T-helper 2 cell (primary cell): ENCODE measurements at places on chromosomes 6 and 20.

- DNase-seq: no peak
Observed at GRCh38 chr6:18209539-18210197, 54.4 kb downstream of the KDM1B start.

DNA sequence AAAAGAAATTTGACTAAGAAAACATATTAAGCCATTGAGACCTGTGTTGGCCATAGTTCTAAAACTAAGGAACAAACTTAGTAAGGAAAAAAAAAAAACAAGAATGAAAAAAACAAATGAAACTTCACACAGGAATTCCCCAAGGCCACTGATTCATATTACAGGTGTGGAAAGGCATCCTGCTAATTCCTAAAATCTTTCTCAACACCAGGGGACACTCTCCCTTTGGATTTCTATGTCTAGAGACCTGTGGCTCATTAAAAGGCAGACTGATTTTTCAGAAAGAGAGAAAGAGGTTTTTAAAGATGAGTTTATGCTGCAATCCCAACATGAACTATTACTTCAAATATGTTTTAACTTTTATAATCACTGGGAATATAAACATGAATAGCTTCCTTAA is at the start of gene OR12D1:
Gene OR12D1 (plus strand): TSS at position 341 of the 400 bp plus-strand sequence.
- no peak for DNase-seq

GRCh38 chr6:90144396-90144795 is 152.2 kb downstream of the BACH2 start:
- no peak for DNase-seq

- DNase-seq: no peak
Observed at GRCh38 chr6:81773887-81774286, 21.4 kb upstream of the TENT5A start.

DNA sequence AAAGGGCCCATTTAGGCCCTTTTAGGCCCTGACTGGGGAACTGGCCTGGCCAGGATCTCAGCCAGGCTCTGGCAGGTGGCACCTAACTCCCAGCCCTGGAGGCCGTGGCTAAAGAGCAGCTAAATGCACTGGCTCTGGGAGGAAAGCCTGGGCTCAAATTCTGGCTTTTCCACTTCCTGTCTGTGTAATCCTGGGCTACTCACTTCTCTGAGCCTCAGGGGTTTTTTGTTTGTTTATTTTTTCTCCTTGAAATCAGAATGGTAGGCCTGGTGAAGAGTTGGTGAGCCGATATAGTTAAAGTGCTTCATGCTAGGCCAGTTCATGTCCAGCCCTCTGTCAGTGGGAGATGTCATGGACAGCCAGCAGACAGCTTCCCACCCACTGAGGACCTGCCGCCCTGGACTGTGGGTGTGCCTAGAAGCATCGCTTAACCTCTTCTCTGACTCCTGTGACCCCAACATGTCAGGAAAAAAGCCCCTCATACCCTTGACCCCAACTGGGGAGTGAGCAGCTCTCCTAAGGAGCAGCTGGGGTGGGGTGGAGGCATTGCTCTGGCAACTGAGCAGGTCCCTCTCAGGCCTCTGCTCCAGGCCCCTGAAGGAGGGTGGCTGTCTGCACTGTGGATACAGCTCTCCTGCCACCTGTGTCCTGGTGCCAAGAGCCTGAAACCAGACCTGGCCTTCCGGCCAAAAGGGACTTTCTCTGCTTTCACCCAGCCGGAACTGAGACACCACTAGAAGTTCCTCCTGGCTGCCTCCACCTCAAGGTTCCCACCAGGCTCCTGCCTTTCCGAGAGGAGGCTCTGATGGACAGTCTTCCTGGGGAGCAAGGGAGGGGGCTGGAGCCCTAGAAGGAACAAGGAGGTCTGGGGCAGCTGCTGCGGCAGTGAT is 57.2 kb upstream of the MYL9 start:
- no peak for DNase-seq

DNA sequence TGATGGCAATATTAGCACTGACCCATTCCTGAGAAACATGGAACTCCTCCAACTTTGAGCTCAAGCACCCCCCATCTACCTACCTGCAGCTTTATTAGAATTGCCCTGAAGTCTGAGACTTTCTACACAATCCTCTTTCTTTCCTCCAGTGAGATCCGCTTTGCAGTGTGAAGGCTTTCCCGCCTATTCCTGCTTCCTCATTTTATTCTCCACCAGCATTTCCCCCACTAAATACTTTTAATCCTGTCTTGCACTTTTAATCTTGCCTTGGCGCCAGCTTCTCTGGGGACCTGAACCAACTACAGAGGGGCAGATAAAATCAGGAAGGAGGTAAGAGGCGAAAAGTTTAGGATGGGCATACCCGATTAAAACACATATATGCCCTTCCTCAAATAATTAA is 178.1 kb upstream of the PRDM1 start:
- no peak for DNase-seq

DNA sequence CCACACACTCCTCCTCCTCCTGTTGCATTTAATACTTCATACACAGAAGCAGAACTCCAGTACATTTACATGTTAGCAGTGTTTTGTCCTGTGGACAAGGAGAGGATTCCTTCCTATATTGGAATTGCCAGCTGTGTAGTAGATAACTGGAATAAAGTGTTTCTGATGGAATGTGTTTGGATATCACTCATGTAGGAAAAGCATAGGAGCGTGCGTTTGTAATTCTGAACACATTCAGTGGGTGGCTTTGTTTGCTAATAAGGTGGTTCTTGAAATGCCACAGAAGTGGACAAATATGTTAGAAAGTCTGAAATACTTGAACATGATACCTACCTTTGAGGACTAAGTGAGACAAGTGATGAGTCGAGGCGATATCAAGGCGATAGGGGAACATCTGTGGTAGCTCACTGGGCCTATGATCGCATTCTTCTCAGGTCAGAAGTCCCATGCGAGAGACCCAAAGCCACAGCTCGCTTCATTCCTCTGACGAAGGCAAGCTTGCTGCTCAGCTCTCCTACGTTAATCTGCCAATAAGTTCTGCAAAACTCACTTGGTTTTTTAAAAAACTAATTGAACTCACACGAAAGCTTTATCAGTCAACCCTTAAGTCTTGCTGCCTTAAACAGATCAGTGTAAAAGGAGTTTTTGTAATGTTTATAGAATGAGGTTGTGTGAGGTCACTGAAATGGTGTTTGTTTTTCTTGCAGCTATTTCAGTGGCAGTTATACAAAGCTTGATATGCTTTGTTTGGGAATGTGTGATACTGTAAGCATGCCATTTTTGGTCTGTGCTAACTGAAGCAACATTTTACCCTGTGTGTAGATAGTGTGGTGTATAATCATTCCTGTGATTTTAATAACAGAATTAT is 159.9 kb downstream of the SOX4 start:
- DNase-seq: no peak

DNA sequence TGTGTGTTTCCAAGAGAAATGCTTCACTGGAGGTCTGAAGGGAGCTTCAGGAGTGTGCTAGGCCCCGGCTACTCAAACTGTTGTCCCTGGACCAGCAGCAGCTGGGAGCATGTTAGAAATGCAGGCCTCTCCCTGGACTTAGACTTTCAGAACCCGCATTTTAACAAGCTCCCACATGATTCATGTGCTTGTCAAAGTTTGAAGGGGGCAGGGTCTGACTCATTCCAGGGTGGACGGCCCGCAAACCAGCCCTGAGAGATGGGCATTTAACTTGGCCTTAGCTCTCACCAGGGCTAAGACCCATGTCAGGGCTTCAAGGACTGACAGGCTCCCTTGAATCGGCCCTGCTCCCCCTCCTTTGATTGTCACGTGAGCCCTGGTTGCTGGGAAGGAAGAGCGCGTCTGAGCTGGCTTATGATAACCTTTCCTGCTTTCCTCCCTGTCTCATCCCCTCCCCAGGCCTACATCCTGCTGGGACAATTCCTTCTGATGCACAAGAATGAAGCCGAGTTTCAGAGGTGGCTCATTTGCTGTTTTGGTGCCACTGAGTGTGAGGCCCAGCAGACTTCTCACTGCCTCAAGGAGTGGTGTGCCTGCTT is 35.5 kb downstream of the BANF2 start:
- DNase-seq: no peak

- no peak for DNase-seq
Observed at GRCh38 chr6:156992020-156992804, 215.0 kb downstream of the ARID1B start.

DNA sequence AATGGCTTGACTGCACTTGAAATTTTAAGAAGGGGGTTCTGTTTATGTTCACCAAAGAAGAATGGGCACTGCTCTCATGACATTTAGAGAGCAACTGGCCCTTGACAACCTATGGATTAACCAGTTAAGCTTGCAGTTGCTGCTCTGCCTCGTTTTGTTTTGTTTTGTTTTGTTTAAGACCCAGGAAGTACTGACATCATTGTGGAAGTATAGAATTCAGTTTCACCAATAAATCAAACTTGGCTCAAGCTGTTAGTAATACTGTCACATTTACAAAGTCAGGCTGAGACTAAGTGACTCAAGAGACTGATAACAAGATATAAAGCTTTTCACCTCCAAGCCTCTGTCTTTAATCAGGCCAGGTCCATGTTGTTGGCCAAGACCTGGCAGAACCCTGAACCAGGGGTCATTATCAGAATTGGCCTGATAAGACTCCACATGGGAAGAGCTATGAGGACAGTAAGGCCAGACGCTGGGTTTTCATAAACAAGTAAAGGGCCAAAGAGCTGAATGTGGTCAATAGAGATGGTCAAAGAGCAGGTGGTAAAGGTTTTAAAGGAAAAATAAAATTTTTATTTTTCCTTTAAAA is 99.4 kb upstream of the VGLL2 start:
- DNase-seq: no peak

DNA sequence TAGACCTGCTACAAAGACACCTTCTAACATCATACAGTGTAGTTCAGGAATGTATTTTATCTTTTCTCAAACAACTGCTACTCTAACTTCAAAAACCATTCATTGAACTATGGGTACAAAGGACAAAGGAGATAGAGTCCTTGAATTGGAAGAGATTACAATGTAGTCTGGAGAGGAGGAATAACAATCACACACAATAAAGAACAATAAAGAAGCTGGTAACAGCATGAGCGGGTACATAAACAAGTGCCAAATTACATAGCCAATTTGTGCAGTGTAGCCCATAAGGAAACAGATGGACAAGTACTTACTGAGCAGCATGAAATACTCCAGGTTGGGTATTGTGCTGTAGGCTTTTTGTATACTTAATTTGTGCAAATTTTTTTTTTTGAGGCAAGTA is 44.3 kb downstream of the OSTM1 start:
- no peak for DNase-seq

DNA sequence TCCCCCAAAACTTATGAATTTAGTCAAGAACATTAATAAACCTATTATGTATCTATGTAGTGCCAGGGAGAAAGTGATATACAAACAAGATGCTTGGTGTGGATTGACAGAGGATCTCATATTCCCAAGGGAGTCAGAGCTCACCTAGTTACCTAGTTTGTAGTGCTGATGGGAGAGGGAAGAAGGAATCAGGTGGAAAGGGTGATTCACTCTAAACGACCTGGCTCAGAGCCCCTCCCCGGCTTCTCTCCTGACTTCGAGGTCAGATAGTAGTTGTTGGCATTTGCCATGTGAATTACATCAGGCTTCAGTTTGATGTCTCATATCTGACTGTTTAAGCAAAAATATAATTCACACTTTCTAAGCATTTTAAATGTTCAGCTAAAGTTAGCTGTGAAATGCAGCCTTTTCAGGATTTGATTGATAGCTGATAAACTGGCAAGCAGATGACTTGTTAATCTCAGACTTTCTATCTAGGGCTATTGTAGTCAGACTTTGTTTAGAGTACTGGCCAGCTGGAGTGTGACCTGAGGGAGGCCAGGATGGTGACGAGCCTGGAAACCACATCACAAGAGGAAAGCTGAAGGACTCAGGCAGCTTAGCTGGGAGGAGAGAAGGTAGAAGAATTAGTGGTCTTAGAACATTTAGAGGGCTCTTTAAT is 123.7 kb downstream of the AKAP7 start:
- DNase-seq: no peak

GRCh38 chr20:24977797-24978196 is 14.8 kb downstream of the APMAP start:
- no peak for DNase-seq

GRCh38 chr20:47843886-47844567 is 58.7 kb upstream of the SULF2 start:
- no peak for DNase-seq

DNA sequence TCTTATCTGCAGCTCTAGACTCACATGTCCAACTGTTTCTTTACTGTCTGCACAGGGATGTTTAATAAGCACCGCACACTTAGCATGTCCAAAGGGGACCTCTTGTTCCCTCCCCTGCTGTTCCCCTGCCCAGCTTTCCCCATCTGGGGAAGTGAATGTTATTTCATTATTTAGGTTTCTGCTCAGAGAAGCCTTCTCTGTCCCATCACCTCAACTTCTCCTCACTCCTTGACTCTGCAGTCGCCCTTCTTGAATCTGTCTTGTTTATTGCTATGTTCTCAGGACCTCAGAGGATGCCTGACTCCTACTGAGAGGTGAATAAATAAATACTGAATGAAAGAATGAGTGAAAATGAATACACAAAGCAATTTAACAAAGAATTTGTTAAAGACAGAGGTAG is 121.0 kb downstream of the SASH1 start:
- no peak for DNase-seq

DNA sequence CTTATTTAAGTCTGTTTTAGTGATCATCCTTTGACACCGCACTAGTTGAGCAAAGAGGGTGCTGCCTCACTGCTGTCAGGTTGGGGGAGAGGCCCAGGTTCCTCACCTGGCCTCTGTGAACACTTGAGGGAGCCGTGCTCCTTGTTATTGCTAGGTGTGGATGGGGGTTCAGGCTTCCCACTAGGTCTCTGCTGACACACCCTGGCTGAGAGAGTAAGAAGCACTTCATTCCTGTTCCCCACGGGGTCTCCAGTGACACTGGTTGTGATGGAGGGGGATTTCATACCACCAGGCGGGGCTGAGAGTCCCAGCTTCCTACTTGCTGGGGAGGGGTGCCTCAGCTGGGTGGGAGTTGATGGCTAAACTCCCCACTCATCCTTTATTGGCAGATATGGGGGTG is 11.1 kb upstream of the NOTCH4 start:
- DNase-seq: no peak
